NCI-H446 (cell line): ENCODE measurements at places on chromosomes 7 and 10.

DNA sequence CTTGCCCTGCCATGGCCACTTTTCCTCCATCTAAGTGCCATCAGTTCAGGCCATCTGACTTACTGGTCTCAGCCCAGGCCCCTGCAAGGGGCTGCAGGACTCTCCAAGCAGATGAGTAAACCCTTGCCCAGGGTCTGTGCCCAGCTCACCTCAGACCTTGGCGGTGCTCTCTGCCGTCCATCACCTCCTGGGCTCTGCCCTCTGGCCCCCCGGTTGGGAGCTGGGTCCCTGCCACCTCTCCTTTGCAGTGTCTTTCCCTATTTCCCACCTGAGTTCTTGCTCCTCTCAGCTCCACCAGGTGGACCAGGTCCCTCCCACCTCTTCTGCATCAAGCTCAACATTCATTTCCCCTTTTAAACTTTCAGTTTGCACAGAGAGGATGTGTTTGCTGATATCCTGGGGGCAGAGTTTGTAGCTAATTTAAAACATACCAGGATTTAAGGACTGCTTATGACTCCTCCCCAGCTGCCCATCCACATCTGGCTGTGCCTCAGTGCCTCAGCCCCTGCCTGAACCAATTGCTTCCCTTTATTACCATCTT lies 135.5 kb downstream of the SLIT1 start:
- no peak for DNase-seq

- DNase-seq: no peak
These were observed 19.8 kb upstream of the CPN1 start for GRCh38 chr10:100101192-100102076.

DNA sequence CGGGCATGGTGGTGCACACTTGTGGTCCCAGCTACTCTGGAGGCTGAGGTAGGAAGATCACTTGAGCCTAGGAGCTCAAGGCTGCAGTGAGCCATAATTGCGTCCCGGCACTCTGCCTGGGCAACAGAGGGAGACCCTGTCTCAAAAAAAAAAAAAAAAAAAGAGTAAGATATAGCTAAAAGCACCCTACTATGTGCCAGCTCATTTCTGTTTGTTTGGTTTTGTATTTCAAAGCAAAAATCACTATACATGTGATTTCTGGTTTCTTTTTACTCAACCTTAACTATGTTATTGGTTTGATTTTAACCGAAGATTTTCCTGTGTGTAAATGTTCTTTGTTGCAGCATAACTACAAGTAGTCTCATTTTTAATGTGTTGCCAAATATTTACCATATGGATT lies 66.5 kb upstream of the RSBN1L start:
- DNase-seq: no peak

- no peak for DNase-seq
These were observed 40.6 kb downstream of the NOD1 start for GRCh38 chr7:30437823-30438574.

GRCh38 chr7:150959739-150960734 lies 18.1 kb downstream of the KCNH2 start:
- DNase-seq: no peak

DNA sequence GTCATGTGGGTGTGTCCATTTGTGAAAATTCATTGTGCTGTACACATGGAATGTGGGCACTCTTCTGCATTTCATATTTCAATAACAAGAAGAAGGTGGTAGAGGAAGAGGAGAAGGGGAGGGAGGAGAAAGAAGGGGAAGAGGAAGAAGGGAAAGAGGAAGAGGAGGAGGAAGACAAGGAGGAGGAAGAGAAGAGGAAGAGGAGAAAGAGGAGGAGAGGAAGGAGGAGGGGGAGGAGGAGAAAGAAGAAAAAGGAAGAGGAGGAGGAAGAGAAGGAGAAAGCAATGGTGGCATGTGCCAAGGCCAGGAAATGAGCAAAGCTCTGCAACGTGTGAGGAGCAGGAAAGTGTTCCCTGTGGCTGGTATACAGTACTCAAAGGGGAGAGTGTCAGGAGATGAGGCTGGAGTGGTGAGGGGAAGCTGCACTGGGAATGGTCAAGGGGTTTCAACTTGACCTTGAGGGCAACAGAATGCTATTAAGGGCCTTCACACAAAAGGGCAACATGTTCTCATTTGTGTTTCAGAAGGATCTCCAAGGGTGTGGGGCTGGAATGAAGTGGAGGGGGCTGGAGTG lies 40.5 kb downstream of the WNT2 start:
- DNase-seq: no peak

GRCh38 chr7:101669307-101669706 lies 40.2 kb upstream of the MYL10 start:
- DNase-seq: no peak

DNA sequence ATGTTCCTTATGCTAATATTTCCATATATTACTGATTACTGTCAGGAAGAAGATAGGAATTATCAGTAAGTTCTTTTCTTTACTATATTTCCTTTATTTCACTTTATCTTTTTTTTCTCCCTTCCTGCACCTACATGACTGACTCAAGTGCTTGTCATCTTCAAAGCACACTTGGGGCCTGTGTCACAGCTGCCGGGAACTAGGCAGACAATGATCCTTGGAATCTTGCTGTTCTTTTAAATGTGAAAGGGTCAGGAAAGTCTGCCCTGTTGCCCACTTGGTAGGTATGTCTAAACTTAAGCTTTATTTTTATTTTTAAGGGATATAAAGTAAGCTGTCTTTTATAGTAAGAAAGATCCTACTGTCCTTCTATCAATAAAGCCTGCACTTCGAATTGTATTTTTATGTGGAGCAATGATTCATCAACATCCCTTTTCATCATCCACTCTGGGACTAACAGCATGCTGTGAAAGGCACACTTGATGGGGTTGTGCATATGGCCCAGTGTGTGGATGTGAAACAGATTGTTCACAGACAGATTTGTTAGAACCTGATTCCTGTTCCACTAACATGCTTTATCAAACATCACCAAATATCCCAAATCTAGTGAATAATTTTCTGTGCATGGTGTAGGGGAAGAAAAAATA lies 556.9 kb downstream of the DNAJB9 start:
- no peak for DNase-seq

DNA sequence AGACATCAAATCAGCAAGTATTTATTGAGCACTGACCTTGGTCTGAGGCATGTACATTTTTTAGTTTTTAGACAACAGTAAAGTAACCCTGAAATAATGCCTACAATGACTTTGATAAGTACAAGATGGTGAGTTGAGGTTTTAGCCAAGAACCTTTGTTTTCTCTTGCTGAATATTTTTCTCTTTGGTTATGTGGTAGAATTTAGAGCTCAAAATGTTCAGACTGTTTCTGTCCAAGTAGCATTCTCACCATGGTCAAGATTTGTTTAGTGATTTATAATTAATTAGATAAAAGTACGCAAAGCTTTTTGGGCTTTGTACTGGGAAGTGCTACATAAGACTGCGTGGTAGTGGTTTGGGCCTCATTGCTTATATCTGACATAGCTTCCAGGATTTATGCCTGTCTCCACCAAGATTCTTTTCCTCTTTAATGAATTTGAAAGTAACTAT lies 102.4 kb downstream of the KAT6B start:
- DNase-seq: no peak

DNA sequence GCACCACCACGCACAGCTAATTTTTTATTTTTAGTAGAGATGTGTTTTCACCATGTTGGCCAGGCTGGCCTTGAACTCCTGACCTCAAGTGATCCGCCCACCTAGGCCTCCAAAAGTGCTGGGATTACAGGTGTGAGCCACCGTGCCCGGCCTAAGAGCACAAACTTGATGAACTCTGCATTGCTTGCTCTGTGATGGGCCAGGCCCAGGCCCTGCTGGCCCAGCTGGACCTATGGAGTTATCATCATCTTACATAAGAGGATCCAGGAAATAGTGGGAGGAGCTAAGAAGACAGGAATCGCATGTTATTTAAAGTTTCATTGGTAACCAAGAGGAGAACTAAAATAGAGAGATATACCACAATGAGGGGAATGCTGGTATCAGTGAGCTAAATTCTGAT lies 86.9 kb downstream of the DAGLB start:
- DNase-seq: no peak

DNA sequence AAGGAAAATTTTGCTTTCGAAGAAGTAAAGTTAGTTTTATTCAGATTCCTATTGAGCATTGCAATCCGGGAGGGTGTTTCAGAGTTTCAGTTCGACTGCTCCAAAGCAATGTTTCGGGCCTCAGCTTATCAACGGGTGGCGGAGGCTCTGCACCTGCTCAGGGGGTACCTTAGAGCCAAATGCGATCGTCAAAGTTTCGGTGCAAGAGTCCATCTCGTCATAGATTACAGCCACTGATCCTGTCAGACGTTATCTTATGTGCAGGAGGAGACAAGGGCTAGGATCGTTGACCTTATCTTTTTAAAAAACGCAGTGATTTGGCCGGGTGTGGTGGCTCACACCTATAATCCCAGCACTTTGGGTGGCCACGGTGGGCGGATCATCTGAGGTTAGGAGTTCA lies 3.8 kb upstream of the COX19 start:
- no peak for DNase-seq

DNA sequence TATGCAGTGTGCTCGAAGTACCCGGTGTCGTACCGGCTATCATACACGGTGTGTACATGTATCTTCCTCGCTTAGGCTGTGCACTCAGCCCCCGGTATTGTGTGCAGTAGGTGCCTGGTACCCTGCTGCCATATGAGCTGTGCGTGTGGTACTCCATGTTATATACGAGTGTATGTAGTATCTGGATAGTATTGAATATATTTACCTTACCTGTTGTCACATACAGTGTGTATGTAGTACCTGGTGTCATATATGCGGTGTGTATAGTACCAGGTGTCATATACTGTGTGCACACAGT lies 1.2 kb downstream of the ZMYND11 start:
- DNase-seq: no peak

GRCh38 chr7:37532636-37533035 lies 84.0 kb upstream of the ELMO1 start:
- no peak for DNase-seq

GRCh38 chr7:24297362-24297761 lies 13.4 kb downstream of the NPY start:
- no peak for DNase-seq

DNA sequence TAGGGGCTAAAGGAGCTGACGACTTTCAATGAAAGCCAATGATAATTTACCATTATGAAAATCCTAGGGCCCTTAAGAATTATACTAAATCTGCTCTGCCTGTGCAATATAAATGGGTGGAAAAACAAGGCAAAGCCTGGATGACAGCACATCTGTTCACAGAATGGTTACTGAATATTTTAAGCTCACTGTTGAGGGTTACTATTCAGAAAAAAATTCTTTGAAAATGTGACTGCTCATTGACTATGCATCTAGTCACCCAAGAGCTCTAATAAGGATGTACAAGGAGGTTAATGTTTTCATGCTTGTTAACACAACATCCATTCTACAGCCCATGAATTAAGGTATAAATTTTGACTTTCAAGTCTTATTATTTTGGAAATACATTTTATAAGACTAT lies 8.9 kb downstream of the DKK1 start:
- no peak for DNase-seq

DNA sequence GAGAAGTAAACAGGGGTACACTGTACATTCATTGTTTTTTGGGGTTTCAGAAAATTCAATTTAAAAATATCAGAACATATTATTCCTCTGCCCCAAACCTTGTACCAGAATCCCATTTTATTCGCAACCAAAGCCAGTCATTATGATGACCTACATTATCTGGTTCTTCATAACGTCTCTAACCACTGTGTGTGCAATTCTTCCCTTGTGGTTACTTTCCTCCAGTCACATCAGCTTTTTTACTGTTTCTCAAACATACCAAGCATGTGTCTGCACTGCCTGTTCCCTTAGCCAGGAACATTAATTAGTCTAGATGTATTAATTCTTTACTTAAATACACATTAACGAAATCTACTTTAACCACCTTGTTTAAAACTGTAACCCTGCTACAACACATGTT lies 64.8 kb downstream of the THSD7A start:
- no peak for DNase-seq

GRCh38 chr10:128185627-128186026 lies 59.4 kb upstream of the MKI67 start:
- no peak for DNase-seq

GRCh38 chr10:131203456-131204357 lies 107.8 kb downstream of the TCERG1L start:
- no peak for DNase-seq

- DNase-seq: no peak
These were observed 67.9 kb downstream of the ATAD1 start for GRCh38 chr10:87750001-87750671.

GRCh38 chr10:58334817-58335305 lies at the start of gene UBE2D1:
UBE2D1 (plus strand) TSS chr10:58335006; CDS start chr10:58335202, 196 bp downstream.
- DNase-seq: no peak

- DNase-seq: no peak
These were observed 301.2 kb downstream of the CACNA2D1 start for GRCh38 chr7:82142263-82142864.

- DNase-seq: peak; percentile 40
These were observed 48.1 kb downstream of the PDLIM1 start for GRCh38 chr10:95242581-95243317.

GRCh38 chr10:42954766-42955492 lies 121.9 kb upstream of the RET start:
- DNase-seq: no peak

DNA sequence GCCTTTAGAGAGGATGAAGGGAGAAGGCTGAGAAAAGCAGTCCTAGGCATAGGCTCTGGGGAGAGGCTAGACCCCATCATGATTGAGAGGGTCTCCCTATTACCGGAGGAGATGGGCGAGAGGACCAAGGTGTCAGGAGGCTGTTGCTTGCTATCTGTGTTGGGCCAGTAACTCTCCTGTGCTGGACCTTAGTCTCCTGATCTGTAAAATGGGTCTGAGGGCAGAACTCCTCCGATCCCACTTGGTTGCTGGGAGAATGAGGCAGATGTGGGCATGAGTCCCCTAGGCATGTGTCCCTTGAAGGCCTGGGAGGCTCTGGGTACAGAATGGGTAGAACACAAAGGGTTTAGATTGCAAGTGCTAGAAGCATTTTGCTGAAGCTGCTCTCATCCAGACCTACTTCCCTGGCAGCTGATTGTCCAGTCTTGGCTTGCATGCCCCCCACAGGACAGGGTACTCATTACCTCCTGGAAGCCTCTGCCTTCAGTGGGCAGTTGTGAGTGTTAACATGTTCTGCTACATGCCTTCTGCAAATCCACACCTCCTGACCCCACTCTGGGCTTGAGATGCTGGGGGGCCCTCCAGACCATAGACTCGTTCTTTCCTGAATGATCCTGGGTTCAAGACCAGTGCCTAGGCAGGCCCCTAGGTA lies 4.4 kb downstream of the ZMIZ1 start:
- no peak for DNase-seq

GRCh38 chr10:113767222-113767621 lies 15.7 kb downstream of the PLEKHS1 start:
- no peak for DNase-seq

GRCh38 chr7:47194516-47195057 lies 387.3 kb downstream of the TNS3 start:
- no peak for DNase-seq

DNA sequence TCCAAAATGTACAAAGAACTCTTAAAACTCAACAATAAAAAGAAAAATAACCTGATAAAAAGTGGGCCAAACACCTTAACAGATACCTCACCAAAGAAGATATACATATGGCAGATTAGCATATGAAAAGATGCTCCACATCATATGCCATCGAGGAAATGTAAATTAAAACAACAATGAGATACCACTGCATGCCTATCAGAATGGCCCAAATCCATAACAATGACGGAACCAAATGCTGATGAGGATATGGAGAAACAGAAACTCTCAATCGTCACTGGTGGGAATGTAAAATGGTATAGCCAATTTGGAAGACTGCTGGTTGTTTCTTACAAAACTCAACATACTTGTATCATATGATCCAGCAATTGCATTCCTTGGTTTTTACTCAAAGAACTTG lies 319.9 kb downstream of the PHTF2 start:
- DNase-seq: no peak

GRCh38 chr7:82595176-82595575 lies 151.6 kb upstream of the CACNA2D1 start:
- DNase-seq: no peak
